BE2C (cell line): ENCODE measurements at places on chromosomes 2 and 18.

GRCh38 chr2:27752551-27753237 is 18.8 kb upstream of the MRPL33 start:
- peak; percentile 39 for DNase-seq

DNA sequence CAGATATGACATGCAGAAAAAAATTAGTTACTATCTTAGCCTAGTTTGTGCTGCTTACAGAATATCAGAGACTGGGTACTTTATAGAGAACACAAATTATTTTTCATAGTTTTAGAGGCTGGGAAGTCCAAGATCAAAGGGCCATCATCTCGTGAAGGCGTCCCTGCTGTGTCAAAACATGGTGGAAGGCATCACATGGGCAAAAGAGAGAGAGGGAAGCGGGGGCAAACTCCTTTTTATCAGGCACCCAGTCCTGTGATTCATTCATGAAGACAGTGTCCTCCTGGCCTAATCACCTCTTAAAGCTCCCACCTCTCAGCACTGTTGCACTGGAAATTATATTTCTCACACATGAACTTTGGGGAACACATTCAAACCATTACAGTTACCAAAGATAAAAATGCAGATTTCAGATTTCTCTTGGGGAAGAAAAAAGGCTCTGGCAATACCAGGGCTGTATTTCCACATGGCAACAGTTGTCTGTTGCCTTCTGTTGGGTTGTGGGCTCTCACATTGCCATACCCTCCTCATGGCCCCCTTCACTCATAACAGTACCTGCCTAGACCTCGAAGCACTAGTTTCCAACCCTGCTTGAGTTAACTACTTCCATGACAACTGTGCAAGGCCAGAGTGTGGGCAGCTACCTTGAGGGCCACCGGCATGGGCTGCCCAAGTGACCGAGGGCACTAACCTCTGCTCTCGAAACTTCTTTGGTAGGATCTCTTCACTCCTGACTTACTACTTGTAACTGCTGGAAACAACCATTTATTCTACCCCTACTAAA is 2.7 kb upstream of the ACTR3 start:
- DNase-seq: no peak

DNA sequence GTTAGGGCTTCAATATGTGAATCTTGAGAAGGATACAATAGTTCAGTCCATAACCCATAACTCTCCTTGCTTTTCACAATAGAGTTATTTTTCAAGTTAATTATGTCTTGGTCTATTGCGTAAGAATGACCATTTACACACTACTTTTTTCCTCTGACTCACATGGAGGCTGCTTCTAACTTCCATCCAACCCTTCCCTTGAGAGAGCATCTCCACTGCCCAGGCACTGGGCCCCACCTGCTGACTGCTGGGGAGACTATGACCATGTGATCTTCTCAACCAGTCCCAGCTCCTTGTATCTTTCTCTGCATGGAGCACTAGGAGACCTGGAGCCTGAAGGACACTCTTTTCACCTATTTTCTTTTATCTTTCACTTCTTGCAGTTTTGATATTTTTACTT is 251.5 kb downstream of the GPD2 start:
- DNase-seq: no peak

GRCh38 chr2:119860924-119861323 is 101.2 kb downstream of the PTPN4 start:
- DNase-seq: no peak

GRCh38 chr2:28647682-28648081 is 103.9 kb upstream of the PPP1CB start:
- DNase-seq: no peak

- no peak for DNase-seq
Observed at GRCh38 chr2:98899041-98899702, 36.9 kb downstream of the CRACDL start.

DNA sequence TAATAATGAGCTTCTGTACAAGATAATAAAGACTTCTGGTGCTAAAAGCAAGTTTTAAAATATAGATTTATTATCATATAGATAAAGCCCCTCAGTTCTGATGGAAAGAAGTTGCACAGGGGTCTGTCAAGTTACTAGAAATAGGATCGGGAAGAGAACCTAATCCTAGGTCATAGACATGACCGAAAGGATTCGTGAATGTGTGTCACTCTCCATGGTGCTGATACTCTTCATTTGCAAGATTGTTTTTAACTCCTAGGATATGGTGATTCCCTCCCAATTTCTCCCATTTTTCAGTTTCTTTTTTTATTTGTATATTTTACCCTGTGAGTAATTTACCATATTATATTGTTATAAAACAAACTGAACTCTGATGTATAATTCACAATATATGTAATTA is 58.9 kb upstream of the CTNNA2 start:
- no peak for DNase-seq

GRCh38 chr2:66582104-66582986 is 147.4 kb downstream of the MEIS1 start:
- DNase-seq: no peak

DNA sequence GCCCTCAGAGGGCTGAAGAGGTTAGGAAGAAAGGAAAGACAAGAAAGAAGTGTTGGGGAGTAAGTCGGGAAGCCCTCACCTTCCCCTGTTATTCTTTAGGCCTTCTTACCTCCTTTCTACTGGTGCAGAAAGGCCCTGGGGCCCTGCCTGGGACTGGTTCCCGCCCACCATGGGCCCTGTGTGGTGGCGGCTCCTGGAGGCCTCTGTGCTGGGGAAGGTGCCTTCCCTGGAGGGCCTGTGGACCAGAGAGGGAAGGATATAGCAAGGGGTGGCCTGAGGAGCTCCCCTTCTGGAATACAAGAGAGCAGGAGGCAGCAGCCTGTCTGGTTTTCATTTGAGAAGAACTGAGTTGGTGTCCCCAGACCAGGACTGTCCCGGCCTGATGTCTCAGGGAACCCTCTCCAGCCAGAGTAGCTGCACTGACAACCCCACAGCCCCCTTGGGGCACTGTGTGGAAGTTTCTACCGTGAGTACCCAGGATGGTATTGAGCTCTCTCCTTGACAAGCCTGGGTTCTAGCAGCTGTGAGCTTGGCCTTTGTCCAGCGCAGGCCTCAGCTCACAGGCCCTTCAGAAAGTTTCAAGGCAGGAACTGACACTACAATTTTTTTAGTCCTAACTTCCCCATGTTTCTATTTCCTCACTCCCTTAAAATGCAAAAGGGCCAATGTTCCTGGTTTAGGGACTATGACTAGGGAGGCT is 47.1 kb downstream of the EFR3B start:
- no peak for DNase-seq

GRCh38 chr2:47602996-47603395 is 179.9 kb upstream of the MSH6 start:
- no peak for DNase-seq

DNA sequence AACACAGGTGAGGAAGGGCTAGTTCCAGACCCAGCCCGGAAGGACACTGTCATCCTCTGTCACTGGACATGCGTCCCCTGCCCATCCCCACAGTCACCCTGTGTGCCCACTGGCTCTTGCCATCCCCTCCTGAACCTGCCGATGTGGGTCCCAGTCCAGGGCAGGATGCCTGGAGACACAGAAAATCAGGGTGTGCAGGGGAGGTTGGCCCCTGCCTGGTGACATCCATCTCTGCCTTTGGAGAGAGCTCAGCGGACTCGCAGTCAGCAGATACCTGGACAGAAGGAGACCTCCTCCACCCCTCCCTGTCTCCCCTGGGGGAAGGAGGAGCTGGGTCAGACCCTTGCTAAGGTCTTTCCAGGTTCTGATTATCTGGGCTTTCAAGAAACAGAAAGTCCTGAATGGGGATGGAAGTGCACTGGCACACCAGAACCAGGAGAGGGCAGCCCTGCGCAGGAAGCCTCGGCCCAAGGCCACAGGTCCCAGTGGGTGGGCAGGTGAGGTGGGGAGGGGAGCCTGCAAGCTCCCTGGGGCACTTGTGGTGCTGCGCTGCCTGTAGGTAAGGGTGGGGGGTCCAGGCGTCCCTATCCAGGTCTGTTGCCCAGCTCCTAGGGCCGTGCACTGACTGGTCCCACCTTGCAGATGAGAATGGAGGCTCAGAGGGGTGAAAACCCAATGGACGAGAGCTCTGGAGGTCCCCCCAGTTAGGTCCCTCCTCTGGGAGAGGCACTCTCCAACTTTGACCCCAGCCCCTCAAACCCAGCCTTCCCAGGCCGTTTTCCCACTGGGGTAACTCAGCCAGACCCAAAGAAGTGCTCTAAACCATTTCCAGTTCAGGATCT is 9.7 kb upstream of the OTOS start:
- peak; percentile 68 for DNase-seq

- no peak for DNase-seq
Observed at GRCh38 chr2:217299590-217299989, 439.7 kb upstream of the TNP1 start.

DNA sequence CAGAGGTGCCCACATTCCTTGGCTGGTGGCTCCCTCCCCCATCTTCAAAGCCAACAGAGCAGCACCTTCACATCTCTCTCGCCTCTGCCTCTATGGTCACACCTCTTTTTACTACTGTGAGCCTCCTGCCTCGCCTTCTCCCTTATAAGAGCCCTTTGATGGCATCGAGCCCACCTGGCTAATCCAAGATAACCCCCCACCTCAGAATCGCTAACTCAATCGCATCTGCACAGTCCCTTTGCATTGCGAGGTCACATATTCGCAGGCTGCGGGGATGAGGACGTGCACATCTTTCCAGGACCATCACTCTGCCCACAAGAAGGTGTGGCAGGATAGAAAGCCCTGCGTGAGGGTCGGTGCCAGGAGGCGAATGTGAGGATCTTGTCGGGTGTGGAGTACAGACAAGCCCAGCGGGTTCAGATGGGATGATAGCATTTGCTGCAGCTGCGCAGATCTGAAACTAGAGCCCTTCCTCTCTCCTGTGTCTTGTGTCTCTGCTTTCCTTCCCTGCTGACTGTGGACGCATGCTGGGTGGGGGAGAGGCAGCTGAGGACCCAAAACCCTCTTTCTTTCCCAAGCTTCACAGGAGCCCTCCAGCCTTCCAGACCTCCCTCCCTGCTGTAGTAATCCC is 148.3 kb upstream of the HDAC4 start:
- DNase-seq: no peak

DNA sequence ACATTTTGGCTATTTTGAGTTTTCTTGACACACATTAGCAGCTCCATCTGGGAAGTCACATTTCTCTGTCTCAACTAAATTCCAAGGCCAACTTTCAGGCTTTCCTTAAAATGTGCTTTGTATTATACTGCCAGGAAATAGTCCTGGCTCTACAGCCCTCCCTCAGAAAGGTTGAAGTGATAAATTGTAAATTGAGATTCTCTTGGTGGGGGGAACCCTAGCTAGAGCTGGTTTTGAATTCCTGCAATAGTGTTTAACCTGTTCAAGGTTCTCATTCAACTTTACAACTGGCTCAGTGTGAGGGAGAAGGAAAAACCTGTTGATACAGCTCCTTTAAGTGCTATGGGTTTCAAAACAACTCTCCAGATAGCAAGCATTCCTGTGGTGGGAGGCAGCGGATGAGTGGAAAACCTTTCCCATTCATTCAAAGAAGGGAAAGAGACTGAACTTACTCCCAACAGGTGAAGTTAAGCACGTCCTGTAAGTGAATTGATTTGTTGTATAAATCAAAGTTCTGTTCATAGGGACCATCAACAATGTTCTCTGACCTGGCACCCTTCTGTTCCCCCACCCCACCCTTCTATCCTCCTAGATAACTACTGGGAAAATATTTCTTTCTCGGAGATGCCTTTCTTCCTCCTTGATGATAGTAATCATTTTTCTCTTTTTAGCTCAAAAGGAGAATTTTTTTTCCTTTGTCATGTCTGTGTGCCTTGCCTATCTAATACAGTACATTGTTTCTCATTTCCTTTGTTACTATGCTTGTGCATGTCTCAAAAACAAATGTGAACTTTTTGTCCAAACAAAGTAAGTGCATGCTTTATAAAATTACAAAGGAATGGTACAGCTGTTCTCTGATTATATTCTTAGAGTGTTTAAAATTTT is 44.2 kb upstream of the SLC39A10 start:
- DNase-seq: no peak

DNA sequence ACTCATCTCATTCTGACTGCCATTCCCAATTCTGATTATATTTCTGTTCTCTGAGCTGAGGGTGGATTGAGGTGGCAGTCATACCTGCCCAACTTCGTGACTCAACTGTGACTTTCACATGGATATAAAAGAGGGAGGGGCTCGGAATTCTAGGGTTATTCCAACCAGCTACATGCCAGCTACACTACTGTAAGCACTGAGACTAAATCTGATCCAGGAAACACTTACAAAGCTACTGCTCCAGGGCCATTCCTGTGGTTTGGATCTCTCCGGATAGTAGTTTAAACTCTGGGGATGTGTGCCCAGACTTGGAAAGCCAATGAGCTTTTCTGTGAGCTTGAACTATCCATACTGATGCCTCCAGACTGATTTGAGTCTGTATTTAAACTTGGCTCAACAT is 7.9 kb downstream of the MAP2 start:
- no peak for DNase-seq

GRCh38 chr2:221350616-221351015 is 221.5 kb downstream of the EPHA4 start:
- DNase-seq: no peak

DNA sequence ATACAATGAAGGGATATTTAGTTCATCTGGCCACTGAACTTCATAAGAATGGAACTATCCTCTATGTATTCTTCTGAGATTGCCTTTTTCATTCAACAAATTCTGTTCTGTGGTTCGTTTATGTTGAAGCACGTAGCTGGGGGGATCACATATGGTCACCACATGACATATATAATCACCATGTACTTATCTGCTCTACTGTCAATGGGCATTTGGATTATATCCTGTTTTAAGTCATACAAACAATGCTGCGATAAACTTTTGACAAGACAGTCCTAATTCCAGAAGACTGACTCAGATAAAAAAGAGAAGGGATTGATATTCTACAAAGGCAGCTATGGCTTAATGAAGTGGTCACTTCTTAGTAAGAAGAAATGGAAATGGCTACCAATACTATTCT is 116.0 kb upstream of the CCDC195 start:
- no peak for DNase-seq

DNA sequence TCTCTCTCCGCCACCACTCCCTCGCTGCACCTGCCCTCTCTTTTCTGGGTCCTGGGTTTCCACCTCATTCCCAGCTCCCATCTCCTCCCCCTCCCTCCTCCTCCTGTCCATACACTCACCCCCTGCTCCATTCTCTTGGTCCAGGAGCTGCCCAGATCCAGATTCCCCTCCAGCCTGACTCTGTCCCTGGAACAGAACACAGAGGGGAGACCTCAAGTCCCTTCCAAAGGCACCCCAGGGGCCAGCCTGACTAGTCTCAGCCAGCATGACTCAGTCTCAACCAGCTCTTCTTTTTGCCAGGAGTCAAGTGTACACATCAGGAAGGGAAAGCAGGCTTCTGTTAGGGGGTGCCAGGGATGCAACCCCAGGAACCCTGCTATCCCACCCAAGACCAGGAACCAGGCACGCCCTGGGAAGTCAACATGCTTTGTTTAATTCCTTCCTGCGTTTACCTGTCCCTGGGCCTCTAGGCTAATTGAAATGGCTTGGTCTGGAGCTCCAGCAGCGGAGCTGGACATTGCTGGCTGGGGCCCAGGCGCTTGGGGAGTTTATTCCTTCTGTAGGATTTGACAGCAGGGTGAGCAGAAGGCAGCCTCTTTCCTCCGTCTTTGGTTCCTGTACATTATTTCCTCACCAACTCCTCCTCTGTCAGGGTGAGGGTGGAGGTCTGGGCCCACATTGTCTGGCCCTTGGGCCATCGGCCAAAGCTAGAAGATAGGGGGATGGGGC is 28.4 kb upstream of the SELENOI start:
- DNase-seq: no peak
